HCT116 (cell line): ENCODE measurements at places on chromosomes 4 and X. TPM values are rescaled to one million over a fixed set of nuclear protein-coding genes. Genes with fewer than 3 reads are reported as not detected.

Gene CLDN22
- not detected for total RNA-seq

Gene TCEAL8
- total RNA-seq: 37.3 TPM

DNA sequence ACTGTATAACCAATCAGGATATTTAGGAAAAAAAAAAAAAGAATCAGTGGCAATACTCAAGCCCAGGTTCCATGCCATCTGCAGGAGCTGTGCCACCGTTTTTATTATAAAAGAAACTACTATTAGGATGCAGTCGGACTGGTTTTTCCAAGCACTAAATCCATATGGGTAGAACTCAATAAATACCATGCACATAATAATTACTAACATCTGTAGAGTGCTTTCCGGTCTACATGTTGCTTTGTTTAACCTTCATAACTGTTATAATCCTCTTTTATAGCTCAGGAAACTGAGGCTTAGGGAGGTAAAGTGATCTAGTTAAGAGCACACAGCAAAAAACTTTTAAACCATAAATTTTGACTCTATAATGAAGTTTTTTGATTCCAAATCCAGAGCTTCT is 24.0 kb downstream of the ARSJ start:
- no peaks in the 10 kb centered on the region for H3K27me3 ChIP-seq
- no peak for DNase-seq
- peaks cover 44% of the 10 kb centered on the region for H3K4me1 ChIP-seq
- no peaks in the 10 kb centered on the region for H3K36me3 ChIP-seq

GRCh38 chrX:41737065-41737464 is 13.1 kb downstream of the GPR82 start:
- no peaks in the 10 kb centered on the region for H3K36me3 ChIP-seq
- no peak for DNase-seq
- H3K27ac ChIP-seq: no peak overlapping the region
- no peaks in the 10 kb centered on the region for H3K27me3 ChIP-seq
- no peak overlapping the region for H3K4me3 ChIP-seq
- H3K4me1 ChIP-seq: no peaks in the 10 kb centered on the region

DNA sequence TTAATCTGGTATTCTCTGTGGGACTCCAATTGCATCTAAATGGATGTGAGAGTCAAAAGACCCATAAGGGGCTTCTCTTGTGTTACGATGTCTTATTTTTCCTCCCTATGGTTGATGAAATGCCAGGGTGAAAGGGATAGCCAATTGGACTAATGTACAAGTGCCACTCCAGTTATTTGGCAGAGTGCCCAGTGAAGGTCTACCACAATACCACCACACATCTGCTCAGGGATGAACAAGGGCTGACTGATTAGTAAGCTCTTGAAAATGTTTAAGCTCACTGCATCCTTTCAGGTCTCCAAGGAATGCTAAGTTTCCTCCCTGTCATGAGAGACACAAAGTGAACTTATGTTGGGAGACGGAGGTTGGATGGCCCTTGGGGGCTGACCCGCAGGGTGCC is 57.8 kb downstream of the HEPH start:
- no peaks in the 10 kb centered on the region for H3K27me3 ChIP-seq
- no peaks in the 10 kb centered on the region for H3K4me1 ChIP-seq
- no peak for DNase-seq
- H3K27ac ChIP-seq: no peak overlapping the region

DNA sequence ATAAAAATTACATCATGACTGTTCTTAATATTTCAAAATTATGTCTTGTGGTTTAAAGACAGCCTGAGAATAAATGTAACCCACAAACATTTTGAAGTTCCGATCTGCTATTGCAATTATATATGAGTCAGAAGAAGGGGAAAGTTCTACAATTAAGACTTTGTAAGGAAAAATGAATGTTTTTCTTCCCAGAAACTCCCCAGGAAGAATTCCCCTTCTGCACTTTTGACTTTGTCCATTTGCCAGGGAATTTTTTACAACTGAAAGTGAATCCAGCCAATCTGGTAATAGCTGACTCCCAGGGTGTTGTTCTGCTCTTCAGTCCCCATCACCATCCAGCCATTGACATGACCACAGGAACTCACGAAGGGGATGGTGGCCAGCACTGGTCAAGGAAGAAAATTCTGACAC is 61.6 kb upstream of the NOCT start:
- H3K27ac ChIP-seq: no peak overlapping the region
- no peaks in the 10 kb centered on the region for H3K27me3 ChIP-seq
- no peaks in the 10 kb centered on the region for H3K36me3 ChIP-seq
- no peak for DNase-seq
- no peak overlapping the region for H3K4me3 ChIP-seq

DNA sequence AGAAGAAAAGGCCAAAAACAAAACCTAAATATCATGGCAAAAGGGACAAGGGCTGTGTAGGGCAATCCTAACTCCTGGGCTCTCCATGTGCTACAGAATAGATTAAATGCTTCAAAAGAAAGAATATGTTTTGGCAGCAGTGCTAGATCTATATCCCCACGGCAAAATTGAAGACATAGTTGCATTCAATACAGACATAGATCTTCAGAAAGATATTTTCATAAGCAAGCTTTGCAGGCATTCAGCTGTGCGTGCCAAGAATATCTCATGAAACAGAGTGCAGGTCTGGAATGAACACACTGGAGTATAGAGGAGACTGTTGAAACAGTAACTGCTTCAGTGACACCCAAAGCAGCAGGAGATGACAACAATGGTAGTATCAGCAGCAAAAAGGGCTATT is 1476.9 kb downstream of the ARAP2 start:
- no peaks in the 10 kb centered on the region for H3K27me3 ChIP-seq
- H3K27ac ChIP-seq: no peak overlapping the region
- no peaks in the 10 kb centered on the region for H3K4me1 ChIP-seq

GRCh38 chr4:74021601-74022000 is 16.9 kb downstream of the CXCL3 start:
- no peaks in the 10 kb centered on the region for H3K4me1 ChIP-seq
- H3K27ac ChIP-seq: no peak overlapping the region
- H3K27me3 ChIP-seq: no peaks in the 10 kb centered on the region
- no peaks in the 10 kb centered on the region for H3K36me3 ChIP-seq
- H3K4me3 ChIP-seq: no peak overlapping the region
- DNase-seq: no peak
